Stimulated activated CD4-positive, alpha-beta T cell treated with anti-CD3 and anti-CD28 coated beads, Interleukin-4, amount 100 ng/mL, for 24 hours (primary cell): ENCODE measurements at places on chromosomes 6 and 20.
A peak's percentile ranks its signal among the peaks of the same experiment; 100 is the strongest.

- no peak for DNase-seq
Measured at GRCh38 chr6:117142995-117143394, 122.4 kb upstream of the VGLL2 start.

- DNase-seq, result no peak
Measured at GRCh38 chr6:158286413-158286812, 25.9 kb upstream of the TULP4 start.

DNA sequence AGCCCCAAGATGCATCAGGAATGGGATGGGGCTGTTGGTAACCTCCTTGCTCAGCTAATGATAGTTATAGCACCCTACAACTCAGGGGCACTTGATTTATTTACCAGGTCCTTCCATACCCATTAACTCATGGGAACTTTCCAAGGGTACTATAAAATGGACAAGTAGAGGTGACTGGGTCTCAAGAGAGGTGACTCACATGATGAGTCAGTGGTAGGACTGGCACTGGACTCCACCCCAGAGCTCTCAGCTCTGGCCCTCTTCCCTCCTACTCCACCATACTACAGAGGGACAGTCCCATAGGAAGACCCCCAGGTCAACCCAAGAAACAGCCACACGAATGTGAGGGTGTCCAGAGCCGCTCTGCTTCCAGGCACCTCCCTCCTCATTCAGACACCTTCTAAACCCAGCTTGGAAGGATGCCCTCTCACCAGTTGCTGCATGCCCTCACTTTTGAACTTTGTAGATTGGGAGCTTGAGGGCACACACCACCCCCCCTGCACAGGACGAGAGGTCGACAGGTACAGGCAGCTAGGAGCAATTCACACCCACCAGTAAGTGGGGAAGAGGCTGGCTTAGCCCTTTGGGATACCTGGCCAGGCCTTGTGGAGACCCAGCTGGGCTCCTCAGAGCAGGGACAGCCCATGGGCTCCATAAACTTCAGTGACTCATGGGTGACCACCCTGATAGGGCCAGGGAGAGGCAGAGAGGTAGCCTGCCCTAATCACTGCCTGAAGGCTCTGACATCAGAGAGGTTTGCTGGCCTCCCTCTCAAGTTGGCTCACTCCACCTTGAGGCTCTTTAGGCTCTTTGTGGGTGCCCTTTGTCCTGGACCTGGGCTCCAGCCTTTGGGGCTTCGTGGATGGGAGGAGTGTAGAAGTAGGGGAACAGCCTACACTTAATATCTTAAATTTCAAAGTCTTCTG is 81.6 kb upstream of the MLN start:
- DNase-seq, result no peak

DNA sequence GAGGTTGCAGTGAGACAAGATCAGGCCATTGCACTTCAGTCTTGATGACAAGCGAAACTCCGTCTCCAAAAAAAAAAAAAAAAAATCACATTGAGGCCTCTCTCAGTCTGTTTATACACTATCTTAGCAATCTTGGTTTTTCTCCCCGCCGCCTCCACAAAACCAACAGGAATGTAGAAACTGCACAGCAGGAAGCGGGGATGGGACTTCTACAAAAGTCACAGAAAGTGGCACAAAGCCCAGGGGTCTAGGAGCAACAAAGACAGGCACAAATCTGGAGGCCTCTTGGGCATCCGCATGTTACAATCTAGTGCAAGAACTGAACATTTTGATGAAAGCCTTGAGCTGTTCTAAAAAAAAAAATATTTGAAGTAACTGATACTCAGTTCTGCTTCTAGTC is 48.6 kb downstream of the KDM1B start:
- DNase-seq, result no peak

GRCh38 chr6:37038292-37039198 is 33.1 kb downstream of the FGD2 start:
- no peak for DNase-seq

DNA sequence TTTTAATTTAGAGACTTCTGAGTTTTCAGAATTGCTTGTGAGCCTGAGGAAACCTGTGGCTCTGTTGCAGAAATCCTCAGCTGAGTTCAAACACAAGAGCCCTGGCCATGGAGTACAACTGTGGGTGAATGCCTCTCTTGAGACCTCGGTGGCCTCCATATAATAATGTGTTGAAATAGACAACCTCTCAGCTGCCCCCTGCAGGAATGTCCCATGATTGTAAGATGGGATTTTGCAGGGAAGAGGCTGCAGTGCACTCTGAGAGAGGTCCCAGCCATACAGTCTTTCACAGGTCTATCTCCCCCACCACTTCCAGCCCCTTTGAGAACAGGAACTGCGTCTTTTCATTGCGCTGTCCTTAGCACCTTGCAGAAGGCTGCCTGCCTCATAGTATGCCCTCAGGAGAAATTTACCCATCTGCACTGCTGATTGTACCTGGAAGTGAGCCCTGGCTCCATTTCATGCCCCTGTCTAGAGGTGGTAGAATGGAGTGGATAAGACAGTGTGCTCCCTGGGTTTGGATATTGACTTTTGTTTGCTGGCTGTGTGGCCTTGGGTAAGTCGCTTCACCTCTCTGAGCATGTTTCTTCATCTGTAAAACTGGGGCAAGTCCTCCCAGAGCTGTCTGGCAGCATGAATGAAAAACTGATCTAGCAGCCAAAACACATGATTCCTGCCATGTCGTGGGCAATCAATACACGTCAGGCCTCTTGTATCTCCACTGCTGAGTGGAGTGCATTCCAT is 16.8 kb upstream of the CDH22 start:
- DNase-seq, result no peak

GRCh38 chr6:1396952-1397868 is 7.8 kb downstream of the FOXF2 start:
- DNase-seq, result peak; percentile 73

DNA sequence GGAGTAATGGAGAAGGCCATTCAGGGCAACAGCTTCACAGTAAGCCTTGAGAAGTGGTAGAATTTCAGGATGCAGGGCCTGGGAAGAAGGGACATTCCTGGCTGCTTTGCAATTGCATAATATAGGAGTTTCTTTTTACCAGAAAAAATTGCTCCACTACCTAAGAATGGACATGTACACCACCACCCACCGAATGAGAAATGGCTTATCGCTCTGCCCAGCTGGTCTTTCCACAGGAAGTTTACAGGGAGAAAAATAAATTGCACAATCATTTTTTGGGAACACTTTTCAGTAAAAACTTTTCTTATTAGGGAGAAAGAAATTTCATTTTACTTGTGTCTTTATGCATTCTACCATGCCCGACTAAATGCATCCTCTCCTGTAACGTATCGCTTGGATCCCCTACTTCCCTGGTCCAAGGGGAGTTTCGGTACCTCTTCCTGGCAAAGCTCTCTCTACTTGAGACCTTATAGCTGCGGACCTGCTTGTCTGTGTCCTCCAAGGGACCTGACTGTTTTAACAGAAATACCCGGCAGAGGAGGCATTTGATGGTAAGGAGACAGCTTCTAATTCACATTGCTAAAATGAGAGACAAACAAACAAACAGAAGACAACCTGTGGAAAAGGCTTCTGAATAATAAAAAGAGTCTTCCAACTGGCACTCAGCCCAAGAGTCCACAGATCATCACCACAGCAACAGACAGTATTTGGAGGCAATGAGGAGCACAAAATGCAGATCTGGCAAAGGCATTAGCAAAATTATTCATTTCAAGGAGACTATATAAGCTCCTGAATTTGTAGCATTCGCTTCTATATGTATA is 54.2 kb downstream of the MAP3K5 start:
- DNase-seq, result no peak

DNA sequence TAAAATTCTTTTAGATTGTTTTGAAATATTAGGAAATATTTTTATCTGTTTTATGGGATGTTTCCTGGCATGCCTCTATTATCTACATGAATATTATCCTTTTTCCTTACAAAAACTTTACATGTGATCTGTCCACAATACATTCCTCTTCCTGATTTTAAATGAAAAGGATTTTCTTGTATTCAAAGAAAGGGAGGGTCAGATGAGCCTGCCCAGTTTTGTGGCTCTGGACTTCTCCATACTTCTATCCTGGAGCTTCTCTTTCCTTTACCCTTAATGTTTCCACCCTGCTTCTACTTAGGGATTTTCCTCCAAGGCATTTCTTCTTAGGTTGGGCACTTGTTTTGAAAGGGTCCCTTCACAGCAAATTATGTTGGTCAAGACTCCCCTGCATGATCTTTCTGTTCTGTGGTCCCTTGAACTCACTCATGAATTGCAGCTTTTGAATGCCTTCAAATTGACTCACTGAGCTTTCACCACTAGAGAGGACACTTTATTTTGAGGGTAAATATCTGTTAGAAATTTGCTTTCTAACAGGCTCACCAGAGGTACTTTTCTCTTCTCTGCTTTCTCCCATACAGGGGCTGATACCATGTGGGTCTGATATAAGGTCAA is 104.9 kb downstream of the CENPW start:
- no peak for DNase-seq

DNA sequence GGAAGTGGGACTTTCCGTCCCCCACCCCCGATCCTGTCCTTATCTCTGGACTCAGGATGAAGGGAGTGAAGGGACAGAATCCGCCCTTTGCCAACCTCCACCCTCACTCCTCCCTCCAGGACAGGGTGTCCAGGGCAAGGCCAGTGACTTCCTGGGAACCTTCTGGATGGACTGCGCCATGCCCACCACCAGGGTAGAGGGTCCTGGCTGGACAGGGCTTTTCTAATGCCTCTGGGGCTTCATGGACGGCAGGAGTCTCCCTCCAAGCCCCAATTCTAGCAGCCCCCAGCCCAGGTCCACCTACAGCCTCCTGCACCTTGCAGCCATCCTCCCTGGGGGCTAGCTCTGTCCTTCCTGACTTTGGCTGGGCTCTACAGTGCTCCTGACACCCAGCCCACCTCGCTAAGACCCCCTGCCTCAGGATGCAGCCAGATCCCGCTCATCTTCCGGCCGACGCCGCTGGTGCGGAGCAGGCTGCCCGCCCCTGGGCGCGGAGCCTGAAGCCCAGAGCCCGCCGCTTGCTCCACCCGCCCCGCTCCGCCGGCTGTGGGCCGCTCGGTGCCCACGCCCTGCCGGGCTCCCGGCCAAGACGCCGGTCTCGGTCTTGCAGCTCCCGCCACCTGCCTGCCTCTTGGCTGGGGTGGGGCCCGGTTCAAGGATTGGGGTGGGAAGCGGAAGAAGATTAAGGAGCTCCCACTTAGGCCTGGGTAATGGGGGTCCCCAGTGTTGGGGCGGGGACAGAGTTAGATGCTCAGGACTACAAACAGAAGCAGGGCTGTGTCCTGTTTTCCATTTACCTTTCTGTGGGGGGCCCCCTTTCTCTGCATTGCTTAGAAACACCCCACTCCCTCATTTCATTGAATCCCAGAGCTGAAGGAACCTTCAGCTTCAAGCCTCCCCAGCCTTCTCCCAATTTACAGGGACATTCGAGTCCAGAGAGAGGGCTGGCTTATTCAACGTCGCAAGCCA is 72.8 kb downstream of the MDGA1 start:
- no peak for DNase-seq

- DNase-seq, result no peak
Measured at GRCh38 chr6:163165155-163165910, 249.2 kb upstream of the QKI start.

GRCh38 chr6:99026135-99026534 is 78.4 kb upstream of the FBXL4 start:
- no peak for DNase-seq
